ENCODE measurements at places on chromosomes 4 and X.

DNA sequence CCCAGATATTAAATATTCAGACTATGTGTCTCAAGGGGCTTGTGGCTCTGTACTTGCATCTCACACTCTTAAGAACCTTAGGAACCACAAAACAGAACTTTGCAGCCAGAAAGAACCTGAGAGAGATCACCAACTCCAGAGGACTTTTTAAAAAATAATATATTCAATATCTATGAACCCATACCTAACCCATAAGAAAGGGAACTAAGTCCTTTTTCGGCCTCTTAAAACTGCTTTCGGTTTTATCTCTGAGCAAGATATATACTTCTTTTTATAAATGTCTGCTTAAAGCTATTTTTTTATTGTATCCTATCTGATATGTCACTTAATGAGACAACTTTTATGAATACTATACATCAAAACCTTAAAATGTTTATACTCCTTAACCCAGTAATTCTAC, 10.9 kb downstream of the SMARCA1 start:
- DNase-seq = no peak

- no peak for DNase-seq
These were observed 63.7 kb upstream of the MTNR1A start for GRCh38 chr4:186619088-186619487.

- no peak for DNase-seq
These were observed 82.9 kb downstream of the PDLIM5 start for GRCh38 chr4:94534401-94535312.

DNA sequence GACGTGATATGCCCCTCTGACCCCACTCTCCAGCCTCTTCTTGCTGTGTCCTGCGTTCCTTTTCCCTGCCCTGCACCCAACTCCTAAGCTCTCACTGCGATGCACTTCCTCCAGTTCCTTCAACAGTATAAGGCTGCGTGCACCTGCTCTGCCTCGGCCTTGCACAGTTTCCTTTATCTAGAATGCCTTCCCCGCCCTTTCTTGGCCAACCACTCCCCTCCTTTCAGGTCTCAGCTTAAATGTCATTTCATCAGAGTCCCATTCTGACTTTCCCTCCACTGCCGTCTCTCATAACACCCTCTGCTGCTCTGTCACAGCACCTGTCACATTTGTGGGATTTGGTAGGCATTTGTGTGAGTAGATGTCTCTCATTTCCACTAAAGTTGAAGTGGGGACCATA, 58.4 kb upstream of the NEIL3 start:
- no peak for DNase-seq

GRCh38 chr4:185201977-185202962, 1.5 kb downstream of the CFAP97 start:
- peak; percentile 22 for DNase-seq

DNA sequence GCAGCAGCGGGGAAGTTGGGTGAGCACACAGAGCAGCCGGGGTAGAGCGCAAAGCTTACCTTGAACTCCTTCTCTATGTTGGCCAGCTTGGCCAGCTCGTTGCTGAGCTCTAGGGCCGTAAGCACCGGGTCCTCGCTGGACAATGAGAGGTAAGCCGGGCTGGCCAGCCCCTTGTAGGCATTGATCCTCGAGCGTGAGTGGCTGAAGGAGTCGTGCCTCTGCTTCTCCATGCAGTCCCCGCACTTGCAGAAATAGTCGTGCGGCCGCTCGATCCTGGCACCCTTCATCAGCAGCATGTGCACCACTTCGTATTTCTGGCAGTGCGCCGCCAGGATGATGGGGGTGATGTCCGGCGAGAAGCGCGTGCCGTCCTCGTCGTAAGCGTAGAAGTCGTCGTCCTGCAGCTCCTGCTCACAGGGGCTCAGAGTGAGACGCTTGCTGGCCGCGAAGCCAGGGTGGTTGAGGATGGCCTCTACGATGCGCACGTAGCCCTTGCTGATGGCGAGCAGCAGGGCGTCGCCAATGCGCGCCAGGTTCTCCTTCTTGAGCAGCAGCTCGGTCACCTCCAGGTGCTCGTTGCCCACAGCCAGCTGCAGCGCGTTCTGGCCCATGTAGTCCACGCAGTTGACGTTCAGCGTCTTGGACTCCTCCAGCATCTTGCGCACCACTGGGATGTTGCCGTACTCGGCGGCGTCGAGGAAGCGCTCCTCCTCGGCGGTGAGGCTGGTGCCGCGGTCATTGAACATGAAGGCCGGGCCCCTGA, 19.5 kb downstream of the TRPC3 start:
- DNase-seq = no peak

DNA sequence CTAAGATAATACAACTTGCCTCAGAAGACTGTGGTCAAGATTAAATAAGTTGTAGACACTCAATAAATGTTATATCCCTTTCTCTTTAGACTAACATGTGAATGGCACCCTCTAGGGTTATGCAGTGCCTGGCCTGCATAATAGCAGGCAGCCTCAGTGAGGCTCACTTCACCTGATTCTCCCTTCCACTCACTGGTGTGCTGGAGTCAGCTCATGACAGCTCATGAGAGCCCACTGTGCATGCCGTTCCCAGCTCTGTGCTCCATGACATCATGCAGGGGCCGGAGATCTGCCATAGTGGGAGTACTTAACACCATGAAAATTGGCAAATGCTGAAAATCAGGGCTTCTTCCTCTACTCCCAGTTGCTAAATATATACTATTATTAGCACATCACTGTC, 64.5 kb downstream of the TEC start:
- no peak for DNase-seq

- DNase-seq = peak; percentile 3
These were observed 684.9 kb downstream of the TRAM1L1 start for GRCh38 chr4:116400480-116400879.

DNA sequence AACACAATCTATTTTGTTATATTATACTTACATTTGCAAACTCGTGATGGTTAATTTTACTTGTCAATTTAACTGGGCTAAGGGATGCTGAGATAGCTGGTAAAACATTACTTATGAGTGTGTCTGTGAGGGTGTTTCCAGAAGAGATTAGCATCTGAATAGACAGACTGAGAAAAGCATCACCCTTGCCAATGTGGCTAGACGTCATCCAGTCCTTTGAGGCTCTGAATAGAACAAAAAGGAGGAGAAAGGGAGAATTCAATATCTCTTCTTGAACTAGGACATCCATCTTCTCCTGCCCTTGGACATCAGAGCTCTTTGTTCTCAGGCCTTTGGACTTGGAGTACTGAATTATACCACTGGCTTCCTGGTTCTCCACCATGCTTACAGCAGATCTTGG, 154.6 kb downstream of the EPHA5 start:
- peak; percentile 47 for DNase-seq

- DNase-seq = no peak
These were observed 6.0 kb downstream of the NDST4 start for GRCh38 chr4:115107411-115107810.

DNA sequence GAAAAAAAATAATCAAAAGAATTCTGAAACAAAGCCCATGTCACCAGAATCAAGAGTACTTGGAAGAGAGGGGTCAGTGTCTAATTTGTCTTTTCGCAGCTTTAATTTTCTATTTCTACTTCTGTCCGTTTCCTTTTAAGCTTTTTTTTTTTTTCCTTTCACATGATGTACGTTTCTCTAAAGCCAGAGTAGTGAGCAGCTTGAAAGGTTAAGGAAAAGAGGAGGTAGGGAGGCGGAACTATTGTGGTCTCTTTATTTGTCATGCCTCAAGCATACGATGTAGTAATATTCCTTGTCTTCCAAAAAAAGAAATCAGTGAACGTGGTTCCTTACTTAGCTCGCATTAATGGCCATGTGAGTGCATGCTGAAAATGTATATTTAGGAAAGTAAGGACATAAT, 311.5 kb downstream of the TENM3 start:
- peak; percentile 20 for DNase-seq

DNA sequence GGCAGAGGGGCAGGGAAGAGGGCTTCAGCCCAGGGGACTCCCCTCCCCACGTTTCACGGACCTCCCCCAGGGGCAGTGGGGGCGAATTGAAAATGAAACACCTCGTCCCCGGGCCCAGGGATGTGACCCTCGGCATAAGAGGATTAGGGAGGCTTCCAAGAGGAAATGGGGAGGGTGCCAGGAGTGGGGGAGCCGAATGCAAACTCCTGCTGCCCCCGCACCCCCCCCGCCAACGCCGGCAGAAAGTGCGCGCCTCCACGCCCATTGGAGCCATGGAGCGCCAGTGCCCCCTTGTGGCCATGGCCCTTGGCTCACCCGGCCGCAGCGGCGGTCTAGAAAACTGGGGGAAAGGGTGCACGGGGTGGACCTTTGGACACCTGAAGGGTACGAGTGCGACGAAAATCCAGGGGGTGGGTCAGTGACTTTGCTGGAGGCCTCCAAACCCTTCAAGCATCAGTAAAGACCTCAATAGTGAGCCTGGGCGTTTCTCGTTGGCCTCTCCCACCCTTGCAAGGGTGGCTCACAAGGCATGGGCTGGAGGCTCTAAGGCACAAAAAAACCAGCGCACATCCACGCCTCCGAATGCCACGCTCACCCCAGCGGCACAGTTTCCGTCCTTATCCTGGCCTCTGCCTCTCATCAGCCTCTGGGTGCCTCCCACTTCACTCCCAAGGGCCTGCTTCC, 120.8 kb upstream of the PJA1 start:
- peak; percentile 61 for DNase-seq

DNA sequence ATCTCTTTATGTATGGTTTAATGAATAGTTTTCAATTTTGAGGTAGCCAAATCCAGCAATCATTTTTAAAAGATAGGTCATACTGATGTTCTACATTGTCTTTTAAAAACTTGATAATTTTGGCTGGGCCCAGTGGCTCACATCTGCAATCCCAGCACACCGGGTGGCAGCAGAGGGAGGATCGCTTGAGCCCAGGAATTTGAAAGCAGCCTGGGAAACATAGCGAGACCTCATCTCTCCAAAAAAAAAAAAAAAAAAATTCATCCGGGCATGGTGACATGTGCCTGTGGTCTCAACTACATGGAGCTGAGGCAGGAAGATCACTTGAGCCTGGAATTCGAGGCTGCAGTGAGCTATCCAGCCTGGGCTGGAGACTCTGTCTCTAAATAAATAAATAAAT, 419.8 kb downstream of the GALNTL6 start:
- DNase-seq = peak; percentile 1

DNA sequence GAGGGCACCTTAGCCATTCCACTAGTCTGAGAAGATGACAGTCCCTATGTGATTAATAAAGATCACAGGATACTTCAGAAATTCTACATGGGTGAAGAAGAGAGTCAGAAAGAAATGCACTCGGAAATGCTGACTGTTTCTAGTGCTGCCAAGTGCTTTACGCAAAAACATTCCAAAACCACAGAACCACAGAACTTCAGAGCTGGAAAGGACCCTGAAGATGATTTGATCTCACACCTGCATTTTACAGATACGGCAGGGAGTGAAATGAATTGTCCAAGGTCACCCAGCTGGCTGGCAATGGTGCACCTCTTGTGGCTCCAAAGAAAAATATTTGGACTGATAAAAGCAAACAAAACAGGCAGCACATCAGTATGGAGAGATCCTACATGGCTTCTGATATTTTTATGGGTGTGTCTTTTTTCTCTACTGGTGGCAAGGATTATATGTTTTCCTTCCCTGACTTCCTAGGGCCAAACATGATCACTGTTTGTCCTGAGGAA, 115.9 kb downstream of the MAML3 start:
- peak; percentile 76 for DNase-seq

- DNase-seq = no peak
These were observed 12.5 kb downstream of the METAP1 start for GRCh38 chr4:99008051-99008450.

DNA sequence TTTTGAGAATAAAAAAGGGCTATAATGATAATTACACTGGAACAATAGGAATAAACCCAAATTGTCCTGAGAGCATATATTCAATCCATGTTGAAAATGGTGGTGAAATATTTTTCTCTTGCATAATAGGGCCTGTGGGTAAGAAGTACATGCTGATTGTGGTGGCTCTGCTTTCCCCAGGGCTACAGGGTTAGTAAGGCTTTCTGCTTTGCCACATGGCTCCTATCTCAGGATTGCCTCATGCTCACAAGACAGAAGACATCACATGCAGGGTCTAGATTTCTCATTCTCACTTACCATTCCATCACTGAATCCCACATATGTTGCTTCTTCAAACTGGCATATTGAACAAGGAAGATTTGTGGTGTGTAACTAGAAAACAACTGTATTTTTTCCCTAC, 12.4 kb upstream of the VEGFC start:
- no peak for DNase-seq

DNA sequence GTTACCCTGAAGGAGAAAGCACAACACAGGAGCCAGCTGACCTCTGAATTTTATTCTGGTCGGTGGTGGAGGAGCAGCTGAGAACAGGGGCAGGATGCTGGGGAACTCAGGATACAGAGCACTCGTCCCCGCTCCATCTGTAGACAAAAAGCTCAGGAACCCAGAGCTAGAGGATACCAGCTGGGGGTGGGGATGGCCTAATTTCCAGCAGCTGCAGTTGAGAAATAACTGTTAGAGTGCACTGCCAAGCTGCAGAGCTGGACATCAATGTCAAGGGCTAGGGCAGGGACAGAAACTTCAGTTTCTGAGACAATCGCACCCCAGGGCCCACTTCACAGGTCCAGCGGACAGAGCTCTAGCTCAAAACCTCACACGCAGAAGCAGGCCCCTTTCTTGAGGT, 122.1 kb upstream of the GUCY1A1 start:
- no peak for DNase-seq

DNA sequence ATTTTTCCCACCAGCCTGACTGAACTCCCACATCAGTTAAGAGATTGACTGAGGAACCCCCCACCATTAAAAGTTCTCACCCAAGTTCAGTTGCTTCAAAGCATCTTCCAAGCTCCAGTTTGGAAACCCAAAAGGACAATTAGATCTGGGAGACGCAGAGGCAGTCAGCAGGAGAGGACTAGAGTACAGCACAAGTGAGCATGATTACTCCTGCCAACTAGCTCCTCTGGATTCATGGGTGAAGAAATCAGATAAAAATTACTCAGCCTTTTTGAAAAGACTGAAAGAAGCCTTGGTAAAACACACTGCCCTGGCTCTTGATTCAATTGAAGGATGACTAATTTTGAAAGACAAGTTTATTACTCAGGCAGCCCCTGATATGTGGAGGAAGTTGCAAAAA, 297.5 kb downstream of the ADAM29 start:
- DNase-seq = no peak

DNA sequence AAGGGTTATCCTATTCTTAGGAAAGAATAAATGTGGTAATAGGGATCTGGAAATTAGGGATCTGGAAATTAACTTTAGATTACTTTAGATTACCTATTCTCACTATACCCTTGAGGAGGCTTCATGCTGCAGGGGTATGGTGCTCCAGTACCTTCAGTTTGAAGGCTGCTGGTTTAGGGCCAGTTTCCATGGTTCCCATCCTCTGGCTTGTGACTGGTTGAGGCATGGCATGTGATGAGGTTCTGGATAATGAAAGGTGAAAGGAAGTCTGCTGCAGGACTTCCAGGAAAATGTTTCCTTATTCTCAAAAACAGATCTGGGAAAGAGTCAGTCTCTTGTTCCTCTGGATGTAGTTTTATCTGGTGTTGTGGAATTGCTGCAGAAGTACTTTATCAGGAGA, 25.9 kb downstream of the FRAS1 start:
- no peak for DNase-seq

GRCh38 chr4:89113415-89113814, 2.1 kb downstream of the TIGD2 start:
- no peak for DNase-seq

GRCh38 chrX:102808336-102808735, 87.8 kb downstream of the GPRASP3 start:
- no peak for DNase-seq

All from astrocyte of the hippocampus (primary cell).